Kidney capillary endothelial cell (primary cell): ENCODE measurements at places on chromosomes 11 and 22.

GRCh38 chr22:45731798-45732495 lies 60.3 kb downstream of the ATXN10 start:
- no peak for DNase-seq

DNA sequence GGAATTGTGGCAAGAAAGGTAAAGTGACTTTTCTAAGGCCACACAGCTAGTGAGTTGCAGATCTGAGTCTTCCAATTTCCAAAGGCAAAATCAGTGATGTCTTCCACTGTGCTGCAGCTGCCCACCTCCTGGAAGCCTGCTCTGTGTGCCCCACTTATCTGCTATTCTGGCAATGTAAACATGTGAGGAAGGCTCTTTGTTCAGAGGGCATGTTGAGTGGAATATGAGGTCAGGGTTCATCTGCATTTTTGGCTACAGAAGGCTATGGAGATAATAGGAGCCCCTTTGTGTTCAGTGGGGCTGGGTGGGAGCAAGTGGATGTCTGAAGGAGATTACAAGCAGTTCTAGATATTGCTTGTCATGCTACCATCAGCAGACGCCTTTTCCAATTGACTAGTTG lies 396.2 kb downstream of the BUD13 start:
- no peak for DNase-seq

DNA sequence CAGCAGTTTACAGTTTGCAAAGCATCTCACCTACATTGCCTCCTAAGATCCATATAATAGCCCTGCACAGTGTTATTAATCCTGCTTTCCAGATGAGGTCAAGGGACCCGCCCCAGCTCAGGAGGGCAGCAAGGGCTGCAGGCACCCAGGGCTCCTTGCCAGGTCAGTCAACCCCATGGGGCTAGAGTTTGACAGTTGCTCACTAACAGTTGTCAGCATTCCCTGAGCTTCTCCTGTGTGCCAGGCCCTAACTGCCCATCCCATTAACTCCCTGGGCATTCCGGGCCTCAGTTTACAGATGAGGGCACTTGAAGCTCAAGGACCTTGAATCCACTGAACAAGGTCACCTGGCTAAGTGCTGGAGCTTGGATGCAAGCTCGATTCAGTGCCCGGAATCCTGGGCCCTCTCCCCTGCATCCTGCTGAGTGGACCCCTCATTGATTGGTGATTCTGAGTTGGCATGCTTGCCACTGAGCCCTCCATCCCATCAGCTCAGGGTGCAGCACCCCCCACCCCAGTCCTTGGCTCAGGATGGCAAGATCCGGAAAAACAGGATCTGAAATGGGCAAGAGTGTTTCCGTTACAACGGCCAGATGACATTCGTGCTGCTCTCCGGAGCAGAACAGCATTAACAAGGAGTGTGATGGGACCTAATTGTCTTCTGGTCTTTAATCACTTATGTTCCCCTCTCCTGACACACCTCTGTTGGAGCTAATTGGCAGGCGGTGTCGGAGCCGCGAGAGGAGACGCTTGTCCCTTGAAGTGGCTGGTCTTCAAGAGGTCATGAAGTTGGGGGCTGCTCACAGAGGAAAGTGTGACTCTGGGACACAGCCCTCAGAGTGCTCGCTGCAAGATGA lies 87.4 kb upstream of the SHISAL1 start:
- DNase-seq, result no peak

DNA sequence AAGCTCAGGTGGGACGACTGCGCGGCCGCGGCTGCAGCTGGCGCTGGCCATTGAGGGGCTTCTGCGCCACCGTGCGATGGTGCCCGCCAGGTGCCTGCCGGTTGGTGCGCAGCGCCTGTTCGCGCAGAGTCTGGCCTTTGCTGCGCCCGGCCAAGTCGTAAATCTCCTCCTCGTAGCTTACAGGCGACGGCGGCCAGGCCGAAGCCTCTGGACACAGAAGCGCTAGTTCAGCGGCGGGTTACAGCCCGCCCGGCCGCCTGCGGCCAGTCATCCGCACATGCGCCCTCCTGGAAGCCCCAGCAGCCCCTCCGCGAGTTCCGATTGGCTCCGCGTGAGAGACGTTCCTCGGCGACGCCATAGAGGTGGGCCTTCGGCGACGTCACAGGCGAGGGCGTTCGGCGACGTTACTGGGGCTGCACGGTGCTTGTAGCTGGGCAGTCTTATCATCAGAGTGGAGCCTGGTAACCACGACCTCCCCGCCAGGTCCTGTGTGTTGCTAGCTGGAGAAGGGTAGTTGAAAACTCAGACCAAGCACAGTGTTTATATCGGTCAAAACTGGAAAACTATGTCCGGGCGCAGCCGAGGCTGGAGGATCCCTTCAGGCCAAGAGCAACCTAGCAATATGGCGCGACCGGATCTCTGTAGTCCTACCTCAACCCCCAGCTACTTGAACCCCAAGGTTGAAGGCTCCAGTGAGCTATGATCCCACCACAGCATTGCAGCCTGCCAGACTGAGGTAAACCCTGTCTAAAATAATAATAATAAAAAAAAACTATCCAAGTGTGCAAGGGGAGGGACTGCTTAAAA lies 265.7 kb downstream of the OR4C45 start:
- DNase-seq, result no peak

DNA sequence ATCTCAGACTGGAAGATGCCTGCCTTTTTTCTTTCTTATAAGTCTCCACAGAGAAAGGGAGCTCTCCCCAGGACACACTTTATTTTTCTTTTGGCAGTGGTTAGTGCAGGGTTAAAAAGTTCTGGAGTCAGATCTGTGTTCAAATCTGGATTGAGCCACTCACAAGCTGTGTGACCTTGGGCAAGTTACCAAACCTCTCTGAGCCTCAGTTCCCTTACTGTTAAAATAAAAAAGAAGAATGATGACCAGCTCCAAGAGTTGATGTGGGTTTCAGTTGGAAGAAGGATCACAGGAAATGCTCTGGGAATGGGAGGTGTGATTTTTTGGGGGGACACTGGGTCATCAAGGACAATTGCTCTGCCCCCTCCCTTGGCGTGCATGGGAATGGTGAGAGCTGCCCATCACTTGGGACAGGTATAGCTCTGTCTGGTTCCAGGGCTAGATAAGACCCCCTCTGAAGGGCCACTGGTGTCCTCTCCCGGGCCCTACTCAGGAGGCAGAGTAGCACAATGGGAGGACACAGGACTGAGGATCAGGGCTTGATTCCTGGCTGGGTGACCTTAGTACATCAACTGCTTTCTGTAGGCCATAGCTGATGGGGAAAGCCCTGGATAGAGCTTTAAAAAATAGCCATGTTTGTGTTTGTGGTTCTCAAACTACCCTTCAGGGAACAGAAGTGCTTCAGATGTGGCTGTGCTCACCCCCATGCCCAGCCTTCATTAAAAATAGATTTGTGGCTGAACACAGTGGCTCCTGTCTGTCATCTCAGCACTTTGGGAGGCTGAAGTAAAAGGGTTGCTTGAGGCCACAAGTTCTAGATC lies 228.3 kb downstream of the MIAT start:
- DNase-seq, result no peak

DNA sequence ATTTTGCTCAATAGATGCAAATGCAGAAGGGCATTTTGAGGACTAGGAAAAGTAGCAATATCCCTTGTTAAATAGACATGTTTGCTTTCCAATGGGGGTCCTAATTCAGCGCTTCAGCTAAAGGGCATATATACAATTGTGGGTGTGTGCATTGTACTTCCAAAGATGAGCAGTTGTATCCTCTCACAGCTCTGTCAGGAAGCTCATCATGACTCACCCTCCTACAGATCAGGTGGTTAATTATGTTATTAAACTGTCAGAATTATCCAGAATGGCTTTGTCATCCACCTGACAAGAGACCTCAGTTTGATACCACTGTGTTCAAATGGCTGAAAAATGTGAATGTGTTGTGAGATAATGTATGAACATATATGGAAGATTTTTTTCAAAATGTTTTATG lies 252.2 kb upstream of the MTNR1B start:
- no peak for DNase-seq

GRCh38 chr11:83945976-83946375 lies 659.8 kb upstream of the CCDC90B start:
- DNase-seq, result no peak

DNA sequence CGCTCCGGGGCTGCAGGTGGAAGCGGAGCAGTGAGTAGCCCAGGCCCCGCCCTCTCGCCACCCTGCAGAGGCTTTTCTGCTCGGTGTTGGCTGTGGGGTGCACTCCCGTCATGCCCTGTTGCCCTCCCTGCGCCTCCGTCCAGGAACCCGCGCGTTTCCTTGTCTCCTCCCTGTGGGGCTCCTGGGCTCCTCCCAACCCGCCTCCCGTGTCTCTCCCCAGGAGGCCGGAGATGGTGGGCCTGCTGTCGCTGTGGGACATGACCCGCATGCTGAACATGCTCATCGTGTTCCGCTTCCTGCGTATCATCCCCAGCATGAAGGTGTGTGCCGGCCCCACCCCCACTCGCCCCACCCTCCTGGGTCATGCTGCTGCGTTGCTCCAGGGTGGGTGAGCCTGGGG lies 32.4 kb downstream of the TPCN2 start:
- DNase-seq, result no peak

DNA sequence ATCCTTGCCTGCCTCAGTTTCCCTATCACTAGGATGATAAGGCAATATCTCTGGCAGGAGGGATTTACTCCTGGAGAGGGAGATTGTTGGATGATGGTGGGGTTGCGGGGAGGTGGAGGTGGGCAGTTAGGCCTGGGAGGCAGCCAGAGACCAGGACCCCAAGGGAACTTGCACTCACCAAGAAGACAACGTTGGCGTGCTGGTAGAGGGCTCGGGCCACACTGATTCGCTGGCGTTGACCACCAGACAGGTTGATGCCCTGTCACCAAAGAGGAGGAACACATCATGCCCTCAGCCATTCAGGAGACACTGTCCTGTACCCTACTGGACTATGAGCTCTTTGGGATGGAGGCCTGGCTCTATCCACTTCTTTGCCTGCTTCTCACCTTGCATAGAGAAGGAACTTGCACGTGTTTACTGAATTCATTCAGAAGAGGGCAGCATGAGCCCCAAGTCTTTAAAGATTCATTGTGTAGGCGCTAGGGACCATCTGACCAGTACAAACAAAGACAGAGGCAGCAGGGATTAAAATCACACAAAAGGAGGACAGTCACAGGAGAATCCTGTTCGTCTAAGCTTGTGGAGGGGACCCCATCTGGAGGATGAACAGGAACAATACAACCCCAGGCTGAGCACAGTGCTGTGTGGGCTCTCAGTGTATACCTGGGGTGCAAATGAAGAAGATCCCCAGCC lies 24.2 kb upstream of the KCNJ11 start:
- no peak for DNase-seq

DNA sequence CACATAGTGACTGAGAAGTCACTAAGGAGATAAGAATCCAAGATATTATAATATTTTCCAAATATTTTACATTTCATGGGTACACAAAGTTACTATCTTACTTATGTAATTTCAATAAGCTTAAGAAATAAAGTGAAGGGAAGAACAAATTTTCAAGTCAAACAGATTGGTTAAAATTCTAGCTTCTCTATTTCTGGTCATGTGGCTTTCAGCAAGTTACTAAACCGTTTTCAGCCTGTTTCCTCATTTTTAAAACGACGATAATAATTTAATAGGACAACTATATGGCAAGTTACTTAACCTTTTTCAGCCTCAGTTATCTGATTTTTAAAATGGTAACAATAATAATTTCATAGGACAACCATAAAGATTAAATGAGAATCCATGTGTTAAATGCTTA lies 15.6 kb downstream of the DCUN1D5 start:
- DNase-seq, result no peak

- DNase-seq, result no peak
Observed at GRCh38 chr11:61473370-61474012, 35.1 kb upstream of the LRRC10B start.

DNA sequence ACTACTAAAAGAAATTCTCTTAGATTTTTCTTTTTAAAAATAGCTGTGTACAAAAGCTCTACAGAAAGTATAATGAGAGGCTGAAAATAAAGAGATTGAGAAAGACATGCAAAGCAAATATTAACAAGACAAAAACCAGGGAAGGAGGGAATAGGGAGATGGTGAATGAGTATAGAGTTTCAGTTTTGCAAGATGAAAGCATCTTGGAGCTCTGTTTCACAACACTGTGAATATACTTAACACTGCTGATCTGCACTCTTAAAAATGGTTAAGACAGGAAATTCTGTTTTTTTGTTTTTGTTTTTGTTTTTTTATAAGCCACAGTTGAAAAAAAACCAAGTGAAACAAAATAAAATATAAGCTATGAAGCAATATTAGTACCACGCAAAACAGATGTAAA lies 5.5 kb downstream of the TMEM218 start:
- DNase-seq, result no peak
